T-helper 17 cell (primary cell): ENCODE measurements at places on chromosomes 2 and 18. TPM values are rescaled to one million over a fixed set of nuclear protein-coding genes. Genes with fewer than 3 reads are reported as not detected.

DNA sequence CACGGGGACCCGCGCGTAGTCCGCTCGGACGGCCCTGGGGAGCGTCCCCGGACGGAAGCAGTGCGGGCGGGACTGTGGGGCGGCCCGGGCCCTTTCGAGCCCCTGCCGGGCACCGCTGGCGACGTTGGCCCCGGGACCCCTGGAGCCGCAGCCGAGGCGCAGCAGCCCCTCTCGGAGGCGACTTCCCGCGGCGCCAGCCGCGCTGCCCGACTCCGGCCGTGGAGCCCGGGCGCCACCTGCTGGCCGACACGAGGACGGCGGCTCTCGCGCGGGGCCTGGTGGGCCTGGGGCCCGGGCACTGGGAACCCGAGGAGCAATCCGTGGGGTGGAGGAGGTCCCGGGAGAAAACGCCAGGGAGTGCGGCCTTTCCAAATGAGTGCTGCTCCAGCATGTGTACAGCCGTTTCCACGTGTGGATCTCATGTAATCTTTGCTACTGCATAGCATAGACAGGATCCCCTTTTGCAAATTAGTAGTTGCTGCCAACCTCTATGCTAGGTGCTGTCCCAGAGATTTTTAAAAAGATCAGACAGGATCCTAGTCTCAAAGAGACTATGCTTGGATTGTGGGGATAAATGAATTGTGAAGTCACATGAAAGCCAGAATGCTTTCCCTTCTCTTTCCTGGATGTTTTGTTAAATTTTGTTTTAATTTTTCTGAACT lies 4.0 kb downstream of the ID2 start:
- DNase-seq, result peak; percentile 90

DNA sequence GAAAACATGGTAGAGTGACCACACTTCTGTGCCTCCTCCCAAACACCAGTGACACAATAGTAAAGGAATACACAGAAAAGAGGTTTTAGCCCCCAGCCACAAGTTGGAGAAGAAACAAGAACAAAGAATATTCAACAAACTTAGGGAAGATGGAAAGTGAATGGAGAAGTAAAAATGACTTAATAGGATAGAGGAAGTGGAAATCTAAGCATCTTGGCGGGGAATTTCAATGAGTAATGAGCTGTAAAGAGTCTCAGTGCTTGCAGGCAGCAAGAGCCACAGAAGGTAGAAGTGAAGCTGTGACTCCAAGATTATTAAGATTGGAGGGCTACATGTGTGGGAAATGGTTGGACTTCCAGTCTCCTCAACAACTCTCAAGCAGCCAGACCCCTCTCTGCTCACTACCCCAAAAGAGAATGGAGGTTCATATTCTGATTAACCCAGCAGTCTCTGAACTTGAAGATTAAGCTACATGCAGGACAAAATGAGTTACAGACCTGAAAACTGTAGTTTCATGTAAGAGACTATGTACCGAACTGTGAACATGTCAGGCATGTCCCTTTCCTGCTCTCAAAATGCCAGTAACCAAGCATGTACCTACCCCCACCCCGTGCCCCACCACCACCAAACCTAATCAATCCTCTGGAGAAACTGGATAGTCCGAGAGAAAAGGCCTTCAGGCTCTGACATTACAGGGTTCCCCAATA lies 16.9 kb upstream of the HNRNPLL start:
- DNase-seq, result no peak

UCN gene
- 1.5 TPM for total RNA-seq

- DNase-seq, result no peak
These were observed 23.9 kb upstream of the SH3RF3 start for GRCh38 chr2:109105113-109105512.

KCNS3 gene
- total RNA-seq, result not detected

DNA sequence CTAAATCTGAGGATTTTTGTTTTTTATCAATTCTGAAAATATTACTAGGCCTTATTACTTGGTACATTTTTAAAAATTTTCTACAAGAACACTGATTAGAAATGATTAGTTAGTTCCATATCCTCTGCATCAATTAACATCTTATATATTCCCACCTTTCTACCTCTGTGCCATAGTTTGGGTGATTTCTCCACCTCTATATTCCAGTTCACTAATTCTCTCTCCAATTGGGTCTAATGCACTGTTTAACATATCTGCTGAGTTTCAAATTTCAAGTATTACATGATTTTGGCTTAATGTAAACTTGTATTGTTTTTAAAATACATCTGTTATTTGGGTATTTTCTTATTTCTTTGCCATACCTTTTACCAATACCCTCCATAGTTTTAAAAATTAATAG lies 705.7 kb upstream of the SALL3 start:
- no peak for DNase-seq

TAF4B gene
- total RNA-seq, result 10.4 TPM

LRATD1 gene
- total RNA-seq, result not detected

PROC gene
- not detected for total RNA-seq

DNA sequence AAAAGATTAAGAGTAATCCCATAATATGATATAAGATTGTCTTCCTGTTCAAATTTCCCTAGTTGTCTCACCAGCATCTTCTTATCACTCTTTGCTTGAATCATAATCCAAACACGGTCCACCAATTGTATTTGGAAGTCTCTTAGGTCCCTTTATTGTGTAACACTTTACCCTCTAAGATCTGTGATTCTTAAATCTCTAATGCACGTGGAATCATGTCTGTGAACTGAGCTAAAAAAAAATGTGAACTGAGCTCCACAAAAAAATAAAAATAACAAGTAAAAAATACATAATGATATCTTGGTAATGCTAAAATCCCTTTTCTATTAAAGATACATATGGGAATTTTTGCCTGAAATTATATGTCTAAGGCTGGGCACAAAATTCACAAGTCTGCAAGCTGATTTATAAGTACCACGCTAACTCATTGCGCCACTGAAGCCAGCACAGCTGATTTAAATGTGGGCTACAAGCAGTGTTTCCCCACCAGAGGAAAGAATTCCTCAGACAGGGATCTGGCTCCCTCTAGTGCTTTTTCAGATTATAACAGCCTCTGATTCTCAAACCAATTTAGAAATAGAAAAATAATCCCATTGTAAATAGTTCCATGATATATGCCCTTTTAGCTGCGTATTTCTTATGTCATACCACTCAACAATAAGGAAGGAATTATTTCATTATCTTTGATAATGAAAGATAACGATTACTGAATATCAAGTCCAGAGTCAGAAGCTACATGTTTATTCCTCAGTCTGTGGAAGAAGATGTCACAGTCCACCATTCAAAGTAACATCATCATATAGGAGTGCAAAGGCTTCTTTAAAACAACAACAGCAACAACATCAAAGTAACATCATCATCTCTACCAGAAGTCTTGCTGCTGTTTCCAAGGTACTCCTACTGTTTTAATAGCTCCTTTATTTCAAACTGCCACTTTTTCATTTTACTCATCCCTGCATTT lies 22.9 kb downstream of the RBM43 start:
- DNase-seq, result no peak

GRCh38 chr18:45837283-45838070 lies 12.0 kb downstream of the SIGLEC15 start:
- DNase-seq, result no peak

PLA2R1 gene
- total RNA-seq, result not detected

CNTNAP5 gene
- not detected for total RNA-seq

DNA sequence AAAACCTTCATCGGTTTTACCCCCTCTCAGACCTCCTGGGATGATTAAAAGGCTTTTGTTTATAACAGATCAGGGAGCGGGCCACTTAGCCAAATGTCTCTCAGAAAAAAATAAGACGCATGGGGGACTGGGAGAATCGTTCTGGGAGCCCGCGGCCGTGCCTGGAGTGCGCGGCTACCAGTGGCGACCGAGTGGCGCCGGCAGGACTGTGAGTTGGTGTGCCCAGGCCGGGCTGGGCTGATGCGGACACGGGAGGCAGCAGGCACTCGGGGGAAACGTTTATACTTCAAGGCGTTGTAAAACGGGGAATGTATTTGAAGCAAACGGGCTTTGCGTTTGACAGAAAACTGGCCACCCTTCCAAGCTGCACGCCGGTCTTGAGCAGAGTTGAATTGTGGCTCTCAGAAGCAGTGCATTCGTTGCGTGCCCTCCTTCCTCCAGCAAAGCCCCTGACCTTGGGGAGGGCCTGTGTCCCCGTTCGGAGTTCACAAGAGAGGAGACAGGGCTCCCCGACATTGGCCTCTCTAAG lies 4.7 kb upstream of the HOXD10 start:
- DNase-seq, result no peak

EN1 gene
- total RNA-seq, result not detected

- peak; percentile 63 for DNase-seq
These were observed 502 bp downstream of the EPAS1 start for GRCh38 chr2:46297546-46298271.

GRCh38 chr2:25788457-25788856 lies 89.8 kb downstream of the ASXL2 start:
- no peak for DNase-seq
